Spleen (tissue), 13 donors: ENCODE measurements at places on chromosomes 16 and 17. TPM values are rescaled to one million over a fixed set of nuclear protein-coding genes. Genes with fewer than 3 reads are reported as not detected.

The MT1M gene
- total RNA-seq, result 4.7 TPM

DNA sequence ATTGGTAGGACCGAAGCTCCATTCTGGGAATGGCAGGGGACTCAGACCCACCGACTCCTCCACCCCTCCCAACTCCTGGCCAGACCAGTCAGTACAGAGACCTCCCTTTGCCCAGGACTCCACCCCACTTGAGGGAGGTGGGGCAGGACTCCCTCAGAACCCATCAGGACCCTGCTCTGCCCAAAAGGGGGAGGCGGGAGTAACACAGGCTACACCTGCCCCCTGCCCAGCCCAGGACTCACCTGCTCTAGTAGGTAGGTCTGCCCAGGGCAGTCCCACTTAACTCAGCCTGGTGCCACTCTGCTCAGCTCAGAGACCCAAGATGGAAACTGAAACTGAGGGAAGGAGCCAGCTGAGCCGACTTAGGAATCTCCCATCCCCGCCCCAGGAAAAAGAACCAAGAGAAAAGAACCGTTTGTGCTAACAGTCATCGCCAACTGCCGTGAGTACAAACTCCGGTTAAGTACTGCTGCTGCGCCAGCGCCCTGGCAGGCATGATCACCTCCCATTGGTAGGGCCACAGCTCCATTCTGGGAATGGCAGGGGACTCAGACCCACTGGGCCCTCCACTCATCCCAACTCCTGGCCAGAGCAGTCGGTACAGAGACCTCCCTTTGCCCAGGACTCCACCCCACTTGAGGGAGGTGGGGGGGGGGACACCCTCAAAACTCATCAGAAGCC is 503 bp downstream of the DHX58 start:
- peak overlapping the region; percentile 77 for H3K4me3 ChIP-seq
- DNase-seq, result peak; percentile 85
- H3K27ac ChIP-seq, result peak overlapping the region; percentile 94
- peaks cover 71% of the 10 kb centered on the region for H3K4me1 ChIP-seq

- H3K36me3 ChIP-seq, result no peaks in the 10 kb centered on the region
- H3K4me1 ChIP-seq, result peaks cover 15% of the 10 kb centered on the region
- no peak overlapping the region for H3K27ac ChIP-seq
- peak overlapping the region; percentile 43 for H3K4me3 ChIP-seq
- no peaks in the 10 kb centered on the region for H3K27me3 ChIP-seq
- DNase-seq, result no peak
These were observed 631 bp downstream of the NXPH3 start for GRCh38 chr17:49576088-49576916.

DNA sequence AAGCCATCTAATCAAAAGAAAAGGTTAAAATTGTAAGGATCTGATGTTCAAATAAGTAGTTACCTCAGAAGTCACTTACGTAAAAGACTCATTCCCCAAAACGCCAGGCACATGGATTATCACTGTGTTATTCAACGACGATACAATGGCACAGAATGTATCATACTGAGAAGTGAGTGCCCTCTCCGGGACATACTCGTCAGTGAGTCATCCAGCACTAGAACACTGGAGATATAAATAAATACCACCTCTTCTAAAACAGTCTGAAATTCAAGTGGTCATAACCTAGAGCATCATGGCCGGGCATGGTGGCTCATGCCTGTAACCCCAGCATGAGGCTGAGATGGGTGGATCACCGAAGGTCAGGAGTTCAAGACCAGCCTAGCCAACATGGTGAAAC is 24.9 kb downstream of the USP31 start:
- H3K27ac ChIP-seq, result no peak overlapping the region
- DNase-seq, result no peak
- H3K27me3 ChIP-seq, result no peaks in the 10 kb centered on the region
- H3K4me3 ChIP-seq, result no peak overlapping the region
- no peaks in the 10 kb centered on the region for H3K4me1 ChIP-seq

DNA sequence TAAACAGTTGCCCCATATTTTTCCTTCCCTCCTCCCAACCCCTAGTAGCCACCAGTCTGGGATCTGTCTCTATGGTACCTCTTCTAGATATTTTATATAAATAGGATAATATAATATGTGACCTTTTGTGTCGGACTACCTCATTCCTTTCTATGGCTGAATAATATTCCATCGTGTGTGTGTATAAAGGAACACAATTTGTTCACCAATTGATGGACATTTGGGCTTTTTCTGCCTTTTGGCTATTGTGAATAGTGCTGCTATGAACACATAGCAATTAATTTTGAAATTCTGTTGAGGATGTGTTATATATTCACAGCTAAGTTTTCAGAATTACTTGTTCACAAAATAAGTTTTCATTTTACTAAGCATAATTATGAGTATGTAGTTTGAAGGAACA is 2.5 kb downstream of the NFATC3 start:
- no peaks in the 10 kb centered on the region for H3K36me3 ChIP-seq
- peak overlapping the region; percentile 99 for H3K27ac ChIP-seq
- peaks cover 79% of the 10 kb centered on the region for H3K4me1 ChIP-seq
- no peaks in the 10 kb centered on the region for H3K27me3 ChIP-seq
- peak overlapping the region; percentile 76 for H3K4me3 ChIP-seq
- DNase-seq, result no peak

- DNase-seq, result peak; percentile 89
- H3K36me3 ChIP-seq, result no peaks in the 10 kb centered on the region
- peaks cover 59% of the 10 kb centered on the region for H3K4me1 ChIP-seq
- H3K4me3 ChIP-seq, result no peak overlapping the region
- H3K27me3 ChIP-seq, result no peaks in the 10 kb centered on the region
These were observed 90.9 kb downstream of the GAS7 start for GRCh38 chr17:10107316-10108165.

DNA sequence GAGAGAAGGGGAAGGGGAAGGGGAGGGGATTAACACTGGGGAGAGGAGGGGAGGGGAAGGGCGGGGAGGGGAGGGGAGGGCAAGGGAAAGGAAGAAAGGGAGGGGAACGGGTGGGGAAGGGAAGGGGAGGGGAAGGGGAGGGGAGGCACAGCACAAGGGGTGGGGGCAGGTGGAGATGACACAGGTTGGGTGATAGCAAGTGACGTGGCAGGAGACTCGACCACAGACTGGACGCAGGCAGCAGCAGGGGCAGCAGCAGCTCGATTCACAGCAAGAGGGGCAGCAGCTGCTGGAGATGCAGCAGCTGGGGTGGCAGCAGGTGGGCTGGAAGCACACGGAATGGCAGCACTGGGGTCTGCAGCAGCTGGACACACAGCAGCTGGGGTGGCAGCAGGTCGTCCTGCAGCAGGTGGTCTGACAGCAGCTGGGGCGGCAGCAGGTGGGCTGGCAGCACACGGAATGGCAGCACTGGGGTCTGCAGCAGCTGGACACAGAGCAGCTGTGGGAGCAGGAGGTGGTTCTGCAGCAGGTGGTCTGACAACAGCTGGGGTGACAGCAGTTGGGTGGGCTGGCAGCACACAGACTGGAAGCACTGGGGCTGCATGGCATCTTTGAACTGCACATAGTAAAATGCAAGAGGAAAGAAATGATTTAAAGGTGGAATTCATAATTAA is at the start of gene KRTAP4-16:
Gene KRTAP4-16 (minus strand): TSS at position 624 of the 674 bp plus-strand sequence. CDS start 0 bp downstream, at position 624.
- peak; percentile 62 for DNase-seq
- H3K36me3 ChIP-seq, result no peaks in the 10 kb centered on the region
- H3K4me3 ChIP-seq, result no peak within 1 kb of the TSS
- H3K27ac ChIP-seq, result no peak within 1 kb of the TSS
- no peaks in the 10 kb centered on the region for H3K27me3 ChIP-seq

GRCh38 chr17:47605011-47605410 is 44.7 kb upstream of the KPNB1 start:
- H3K4me3 ChIP-seq, result no peak overlapping the region
- H3K36me3 ChIP-seq, result peaks cover 100% of the 10 kb centered on the region
- no peaks in the 10 kb centered on the region for H3K27me3 ChIP-seq
- DNase-seq, result no peak
- no peaks in the 10 kb centered on the region for H3K4me1 ChIP-seq

GRCh38 chr17:65449495-65449894 is 112.0 kb downstream of the AXIN2 start:
- no peaks in the 10 kb centered on the region for H3K36me3 ChIP-seq
- H3K27ac ChIP-seq, result no peak overlapping the region
- H3K27me3 ChIP-seq, result no peaks in the 10 kb centered on the region
- DNase-seq, result no peak
- H3K4me1 ChIP-seq, result no peaks in the 10 kb centered on the region
- H3K4me3 ChIP-seq, result no peak overlapping the region

- H3K36me3 ChIP-seq, result peaks cover 59% of the 10 kb centered on the region
- peak; percentile 84 for DNase-seq
- peak overlapping the region; percentile 100 for H3K4me3 ChIP-seq
- H3K27me3 ChIP-seq, result no peaks in the 10 kb centered on the region
- H3K27ac ChIP-seq, result peak overlapping the region; percentile 98
These were observed 3.7 kb downstream of the PFN1 start for GRCh38 chr17:4944554-4945175.

DNA sequence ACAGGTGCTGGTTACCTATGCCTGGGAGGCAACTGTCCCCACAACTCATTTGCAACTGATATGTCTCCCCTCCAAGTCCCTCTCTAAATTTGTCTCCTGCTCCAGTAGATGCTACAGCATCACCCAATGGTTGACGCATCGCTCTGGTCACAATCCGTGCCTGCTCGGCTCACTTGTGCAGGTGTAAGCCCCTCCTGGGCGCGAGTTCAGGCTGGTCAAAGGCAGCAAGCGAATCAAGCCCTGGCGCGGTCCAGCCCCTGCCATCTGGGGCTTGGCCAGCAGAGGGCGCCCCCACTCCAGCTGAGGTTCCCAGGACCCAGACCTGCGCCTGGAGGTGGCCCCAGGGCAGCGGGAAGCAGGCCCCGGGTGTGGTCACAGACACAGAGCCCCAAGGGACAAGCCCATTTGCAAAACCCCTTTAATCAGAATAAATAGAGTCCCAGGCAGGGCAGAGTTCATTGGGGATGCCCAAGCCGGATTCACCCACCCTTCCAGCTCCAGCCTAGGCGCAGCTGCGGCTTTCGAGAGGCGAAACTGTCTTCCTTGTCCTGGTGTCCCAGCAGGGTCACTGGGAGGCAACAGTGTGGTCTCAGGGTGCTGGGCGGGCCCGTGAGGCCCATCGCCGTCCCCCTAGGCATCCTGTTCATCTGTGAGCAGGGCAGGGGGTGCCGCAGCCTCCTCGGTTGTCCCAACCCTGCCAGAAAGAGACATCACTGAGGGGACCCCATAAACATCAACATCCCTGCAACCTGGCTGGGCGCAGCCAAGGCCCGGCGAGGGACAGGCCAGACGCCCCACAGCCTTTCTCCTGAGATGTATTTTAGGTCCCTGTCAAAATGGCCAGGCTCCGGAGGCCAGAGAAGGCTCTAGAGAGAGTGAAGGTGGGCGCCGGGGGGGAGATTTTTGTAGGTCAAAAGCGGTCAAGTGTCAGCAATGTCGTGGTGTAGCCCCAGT is 15.8 kb downstream of the TMC6 start:
- peaks cover 43% of the 10 kb centered on the region for H3K4me1 ChIP-seq
- no peaks in the 10 kb centered on the region for H3K27me3 ChIP-seq
- H3K27ac ChIP-seq, result no peak overlapping the region

GRCh38 chr16:78584213-78584860 is 484.9 kb downstream of the WWOX start:
- no peaks in the 10 kb centered on the region for H3K36me3 ChIP-seq
- H3K27ac ChIP-seq, result no peak overlapping the region
- H3K4me3 ChIP-seq, result no peak overlapping the region
- H3K4me1 ChIP-seq, result no peaks in the 10 kb centered on the region
- no peak for DNase-seq

GRCh38 chr17:30113213-30113612 is 3.4 kb upstream of the NSRP1 start:
- no peak for DNase-seq
- peaks cover 17% of the 10 kb centered on the region for H3K4me1 ChIP-seq
- no peak overlapping the region for H3K4me3 ChIP-seq
- H3K27me3 ChIP-seq, result no peaks in the 10 kb centered on the region
- H3K36me3 ChIP-seq, result no peaks in the 10 kb centered on the region

- no peak overlapping the region for H3K4me3 ChIP-seq
- no peaks in the 10 kb centered on the region for H3K4me1 ChIP-seq
- H3K27ac ChIP-seq, result no peak overlapping the region
- peaks cover 37% of the 10 kb centered on the region for H3K36me3 ChIP-seq
- no peak for DNase-seq
- no peaks in the 10 kb centered on the region for H3K27me3 ChIP-seq
These were observed 119.8 kb downstream of the CLEC16A start for GRCh38 chr16:11064202-11064540.

- no peaks in the 10 kb centered on the region for H3K36me3 ChIP-seq
These were observed 44.4 kb downstream of the RTN4RL1 start for GRCh38 chr17:1980665-1981250.

DNA sequence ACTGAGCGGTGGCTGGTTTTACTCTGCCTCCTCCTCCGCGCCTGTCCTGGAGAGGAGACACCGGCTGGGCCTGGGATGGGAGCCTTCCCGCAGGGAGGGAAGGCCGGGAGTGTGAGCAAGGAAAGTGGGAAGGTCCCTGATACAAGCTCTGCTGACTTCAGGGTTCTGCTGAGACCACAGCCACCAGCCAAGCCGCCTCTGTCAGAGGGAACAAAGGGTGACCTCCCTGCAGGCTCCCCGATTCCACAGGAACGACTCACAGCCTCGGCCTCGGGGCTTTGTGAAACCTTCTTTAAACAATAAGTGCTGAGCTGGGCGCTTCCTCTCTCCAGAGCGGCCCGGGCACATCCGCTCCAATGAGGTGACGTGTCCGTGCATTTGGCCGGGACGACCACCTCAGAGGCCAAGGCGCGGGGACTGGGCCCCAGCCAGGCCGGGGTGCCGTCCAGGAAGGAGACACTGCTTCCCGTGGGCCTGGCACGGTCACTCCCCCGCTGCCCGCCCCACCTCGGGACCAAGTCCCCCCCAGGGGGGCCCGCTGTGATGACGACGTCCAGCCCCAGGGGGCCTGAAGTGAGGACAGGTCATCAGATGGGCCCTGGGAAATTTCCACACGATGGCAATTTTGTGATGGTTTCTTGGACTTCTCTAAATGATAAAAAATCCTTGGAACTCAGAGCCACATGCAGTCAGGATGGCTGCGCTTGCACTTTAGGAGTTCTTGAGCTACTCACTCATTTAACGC is 11.8 kb upstream of the CIBAR2 start:
- H3K27me3 ChIP-seq, result no peaks in the 10 kb centered on the region
- no peaks in the 10 kb centered on the region for H3K36me3 ChIP-seq
- DNase-seq, result no peak
- peaks cover 35% of the 10 kb centered on the region for H3K4me1 ChIP-seq
- H3K27ac ChIP-seq, result peak overlapping the region; percentile 82
- H3K4me3 ChIP-seq, result no peak overlapping the region

DNA sequence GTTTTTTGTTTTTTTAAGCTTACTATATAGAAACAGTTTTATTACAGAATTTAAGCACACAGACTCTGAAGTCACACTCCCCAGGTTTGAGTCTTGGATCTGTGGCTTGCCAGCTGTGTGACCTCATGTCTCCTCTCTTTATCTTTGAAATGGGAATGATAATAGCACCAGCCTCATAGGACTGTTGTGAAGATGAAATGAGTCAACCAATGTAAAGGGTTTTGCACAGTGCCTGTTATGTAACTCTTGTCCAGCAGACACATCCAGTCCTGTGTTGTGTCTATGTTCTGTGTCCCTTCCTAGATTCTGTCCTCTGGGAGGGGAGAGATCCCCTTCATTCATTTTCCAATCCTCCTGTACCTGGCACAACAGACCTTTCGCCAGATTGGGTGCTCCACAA is 3.1 kb upstream of the CPD start:
- H3K4me1 ChIP-seq, result peaks cover 18% of the 10 kb centered on the region
- H3K27me3 ChIP-seq, result no peaks in the 10 kb centered on the region
- no peak overlapping the region for H3K27ac ChIP-seq
- DNase-seq, result no peak
- no peak overlapping the region for H3K4me3 ChIP-seq
